Activated CD4-positive, CD25-positive, alpha-beta regulatory T cell (primary cell): ENCODE measurements at places on chromosomes 5 and 9.

GRCh38 chr5:173028811-173029327 is 27.3 kb upstream of the CREBRF start:
- no peak for DNase-seq

GRCh38 chr5:79318935-79319614 is 83.1 kb downstream of the JMY start:
- no peak for DNase-seq

- DNase-seq: no peak
These were observed 25.3 kb upstream of the LTC4S start for GRCh38 chr5:179768326-179769085.

GRCh38 chr5:61306531-61307131 is 25.4 kb upstream of the ZSWIM6 start:
- no peak for DNase-seq

DNA sequence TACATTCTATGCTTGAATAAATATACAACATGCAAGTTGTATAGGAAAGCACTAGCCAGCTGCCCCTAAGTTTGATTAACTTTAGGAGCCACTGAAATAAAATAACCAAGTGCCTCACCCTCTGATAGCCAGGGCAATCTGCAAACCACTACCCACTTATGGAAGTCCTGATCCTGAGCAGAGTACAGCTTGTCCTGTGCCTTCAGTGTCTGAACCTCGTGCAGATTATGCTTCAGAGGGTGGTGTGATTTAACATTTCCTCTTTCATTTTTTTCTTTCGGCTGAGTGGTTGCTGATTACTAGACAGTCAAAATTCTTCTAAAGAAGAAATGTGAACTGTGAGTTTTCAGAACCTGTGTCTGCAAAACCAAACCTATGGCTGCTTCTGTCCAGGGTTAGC is 327.7 kb downstream of the PIK3R1 start:
- no peak for DNase-seq

DNA sequence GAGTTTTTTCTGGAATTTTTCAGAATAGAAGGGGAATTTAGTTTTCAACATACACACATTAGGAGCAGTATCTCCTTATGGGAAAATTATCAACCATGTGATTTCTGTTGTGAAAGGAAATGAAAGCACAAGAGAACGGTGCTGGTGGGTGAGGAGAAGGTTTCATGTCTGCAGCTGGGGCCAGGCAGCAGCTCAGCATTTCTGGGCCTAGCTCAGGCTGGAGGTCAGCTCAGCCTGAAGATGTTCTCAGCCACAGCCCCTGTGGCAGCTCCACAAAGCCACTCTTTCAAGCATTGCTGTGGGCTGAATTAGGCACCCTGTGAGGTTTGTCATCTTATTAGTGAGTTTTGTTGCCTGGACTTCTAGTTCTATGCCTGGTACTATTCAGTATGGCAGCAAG is 90.3 kb downstream of the DIRAS2 start:
- no peak for DNase-seq

DNA sequence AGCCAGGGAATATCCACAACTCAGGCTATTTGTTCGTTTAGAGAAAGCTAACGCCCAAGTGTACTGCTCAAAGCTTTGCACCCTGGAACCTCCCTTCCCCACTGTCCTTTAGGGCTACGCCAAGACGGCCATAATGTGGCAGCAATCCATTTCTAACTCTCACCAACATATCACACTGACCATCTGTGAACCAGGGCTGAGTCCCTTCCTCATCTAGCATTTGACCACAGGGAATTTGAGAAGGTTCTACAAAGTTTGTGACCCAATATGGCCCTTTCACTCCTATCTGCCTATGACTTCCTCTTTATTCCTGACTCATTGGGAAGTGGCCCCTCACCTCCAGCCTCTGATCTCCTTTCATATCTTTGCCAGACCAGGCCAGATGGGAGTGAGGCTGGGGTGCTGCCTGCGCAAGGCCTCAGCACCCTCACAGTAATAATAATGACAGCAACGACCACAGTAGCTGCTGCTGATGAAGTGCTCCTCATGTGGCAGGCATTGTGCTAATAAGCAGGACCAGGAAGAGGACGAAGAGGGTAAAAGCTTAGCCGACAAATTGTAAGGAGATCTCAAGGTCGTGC is 9.3 kb upstream of the ARAP3 start:
- DNase-seq: no peak

DNA sequence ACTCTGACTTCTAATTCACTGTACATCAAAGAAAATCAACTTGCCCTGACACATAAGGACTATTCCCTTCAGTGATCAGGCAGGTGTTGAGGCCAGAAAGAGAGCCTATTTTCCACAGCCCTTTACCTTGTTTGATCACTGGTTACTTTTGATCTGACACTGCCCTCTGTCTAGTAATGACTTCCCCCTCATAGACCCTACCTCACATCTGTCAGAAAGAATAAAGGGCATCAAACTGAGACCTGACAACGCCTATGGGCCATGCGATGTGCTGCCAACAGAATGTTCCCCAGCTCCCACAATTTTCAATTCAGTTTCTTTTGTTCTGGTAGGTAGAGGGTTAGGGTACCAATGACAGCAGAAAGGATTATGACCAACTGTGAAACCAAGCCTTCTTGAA is 47.7 kb downstream of the FBXL17 start:
- DNase-seq: no peak

GRCh38 chr5:106443746-106444145 is 1227.0 kb downstream of the EFNA5 start:
- DNase-seq: no peak

DNA sequence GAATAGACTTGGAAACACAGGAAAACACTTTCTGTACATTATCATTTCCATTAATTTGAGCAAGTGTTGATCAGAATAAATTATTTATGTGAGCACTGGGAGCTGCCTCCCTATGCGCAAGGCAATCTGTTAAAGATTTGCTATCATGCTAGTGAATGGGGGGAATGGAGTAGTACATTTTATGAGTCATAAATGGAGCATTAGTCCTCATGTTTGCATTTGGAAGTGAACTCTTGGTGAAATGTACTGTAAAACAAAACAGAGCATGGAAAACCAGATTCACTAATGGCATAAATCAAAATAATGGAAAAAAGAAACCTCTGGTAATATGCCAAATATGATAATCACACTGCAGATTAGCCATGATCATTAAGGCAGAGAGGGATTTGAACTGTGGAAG is 40.5 kb upstream of the TMC1 start:
- no peak for DNase-seq

- no peak for DNase-seq
These were observed 286.7 kb downstream of the NFIB start for GRCh38 chr9:14027116-14027800.

- no peak for DNase-seq
These were observed 3.3 kb upstream of the BRD3 start for GRCh38 chr9:134071149-134071548.

DNA sequence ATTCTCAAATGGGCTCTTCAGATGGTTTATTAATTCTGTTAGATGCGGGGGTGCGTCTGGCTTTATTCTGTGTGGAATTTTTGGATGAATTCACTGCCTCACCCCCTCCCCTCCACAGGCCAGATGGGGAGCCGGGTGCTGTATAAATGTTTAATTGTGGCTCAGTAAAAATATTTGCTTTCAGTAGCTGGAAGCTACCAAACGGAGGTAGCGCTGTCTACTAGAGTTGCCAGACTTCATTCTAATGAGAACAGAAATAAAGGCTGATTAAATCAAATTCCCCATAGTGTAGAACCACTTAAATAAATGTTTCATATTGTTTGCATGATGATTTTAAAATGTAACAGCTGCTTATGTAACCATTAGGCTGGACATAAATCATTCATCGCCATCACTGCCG is 34.5 kb upstream of the KCNMB1 start:
- no peak for DNase-seq

DNA sequence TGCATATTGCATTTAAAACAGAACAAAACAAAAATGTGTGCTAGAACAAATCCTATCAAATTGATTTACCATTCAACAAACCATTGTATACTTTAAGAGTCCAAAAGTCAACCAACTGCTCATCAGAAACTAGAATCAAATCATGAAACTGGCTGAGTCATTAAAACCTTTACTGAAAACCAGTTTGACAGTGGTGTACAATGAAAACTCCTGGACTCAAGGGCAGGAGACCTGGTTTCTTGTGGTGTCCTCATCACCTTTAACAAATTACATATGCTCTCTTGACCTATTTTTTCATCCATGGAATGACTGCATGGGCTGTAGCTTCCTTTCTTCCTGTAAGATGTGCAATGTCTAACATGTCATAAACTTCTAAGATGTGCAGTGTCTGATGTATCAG is 315.3 kb upstream of the SLC30A5 start:
- DNase-seq: no peak

- DNase-seq: no peak
These were observed 25.0 kb upstream of the IL17B start for GRCh38 chr5:149403923-149404745.

DNA sequence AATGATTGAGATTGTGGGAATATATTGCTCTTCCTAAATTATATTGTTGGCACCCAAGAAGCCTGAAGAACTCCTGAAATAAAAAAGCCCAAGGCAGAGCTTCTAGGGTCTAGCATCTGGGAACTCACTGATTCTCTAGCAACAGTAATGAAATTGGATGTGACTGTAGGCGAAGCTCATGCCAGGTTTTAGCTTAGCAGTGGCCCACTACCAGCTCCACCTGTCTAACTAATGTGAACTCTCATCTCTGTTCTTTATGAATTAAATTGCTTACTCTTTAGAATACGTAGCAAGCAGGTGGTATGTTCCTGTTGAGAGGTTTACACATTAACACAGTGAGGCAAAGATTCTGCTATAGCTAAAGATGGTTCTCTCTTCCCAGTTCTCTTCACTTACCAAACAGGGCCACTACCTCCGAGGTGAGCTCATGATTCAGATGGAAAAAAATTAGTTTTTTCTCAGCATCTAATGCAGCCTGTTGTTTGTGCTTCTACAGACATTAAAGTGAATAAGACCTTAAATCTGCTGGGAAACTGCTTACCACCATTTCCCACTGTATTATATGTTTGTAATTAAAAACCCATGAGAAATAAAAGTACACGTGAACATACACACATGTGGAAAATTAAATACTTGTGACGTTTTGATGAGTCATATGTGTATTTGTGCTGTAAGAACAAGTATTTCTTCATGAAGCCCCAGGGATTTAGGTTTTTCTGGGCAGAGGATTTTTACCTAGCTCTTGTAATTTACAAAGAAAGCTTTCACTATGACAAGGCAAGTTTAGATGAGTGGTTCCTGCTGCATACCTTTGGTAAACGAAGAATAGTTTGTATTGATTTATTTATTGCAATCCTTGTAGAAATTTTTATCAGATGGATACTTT is 360.1 kb downstream of the KDM4C start:
- no peak for DNase-seq

GRCh38 chr9:113997610-113998009 is 80.5 kb downstream of the AMBP start:
- DNase-seq: no peak

- no peak for DNase-seq
These were observed 31.2 kb upstream of the LRRC14B start for GRCh38 chr5:160173-160510.

DNA sequence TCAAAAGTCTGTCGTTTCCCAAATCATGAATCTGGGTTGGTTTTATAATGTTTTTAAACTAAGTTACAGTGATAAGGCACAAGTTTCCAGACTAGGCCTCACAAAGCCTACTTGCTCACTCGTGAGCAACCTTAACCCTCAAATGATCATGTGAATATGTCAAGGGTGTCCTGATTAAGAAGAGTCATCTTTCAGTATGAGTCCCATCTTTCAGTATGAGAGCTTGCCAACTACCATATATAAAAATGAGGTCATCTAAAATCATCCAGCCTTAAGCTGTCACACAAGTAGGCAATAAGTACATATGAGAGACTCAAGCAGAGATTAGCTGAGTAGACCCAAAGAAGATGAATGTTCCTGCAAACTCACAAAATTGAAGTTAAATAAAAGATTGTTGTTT is 668.4 kb upstream of the FAM174A start:
- no peak for DNase-seq

DNA sequence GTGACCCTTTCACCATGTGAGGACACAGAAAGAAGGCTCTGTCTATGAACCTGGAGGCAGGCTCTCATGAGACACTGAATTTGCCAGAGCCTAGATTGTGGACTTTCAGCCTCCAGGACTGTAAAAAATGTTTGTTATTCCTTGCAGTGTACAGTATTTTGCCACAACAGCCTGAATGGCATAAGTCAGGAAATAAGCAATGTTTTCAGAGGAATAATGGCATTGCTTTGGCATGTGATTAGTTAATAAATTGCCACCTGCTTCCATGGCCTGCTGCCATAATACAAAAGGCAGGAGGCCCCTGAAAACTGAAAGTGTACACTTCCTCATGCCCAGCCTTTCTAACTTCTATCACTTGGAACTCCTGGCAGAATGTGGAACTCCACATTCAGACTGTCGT is 408.1 kb downstream of the GADD45G start:
- no peak for DNase-seq

- no peak for DNase-seq
These were observed 242.3 kb upstream of the IRX2 start for GRCh38 chr5:2993771-2994170.

DNA sequence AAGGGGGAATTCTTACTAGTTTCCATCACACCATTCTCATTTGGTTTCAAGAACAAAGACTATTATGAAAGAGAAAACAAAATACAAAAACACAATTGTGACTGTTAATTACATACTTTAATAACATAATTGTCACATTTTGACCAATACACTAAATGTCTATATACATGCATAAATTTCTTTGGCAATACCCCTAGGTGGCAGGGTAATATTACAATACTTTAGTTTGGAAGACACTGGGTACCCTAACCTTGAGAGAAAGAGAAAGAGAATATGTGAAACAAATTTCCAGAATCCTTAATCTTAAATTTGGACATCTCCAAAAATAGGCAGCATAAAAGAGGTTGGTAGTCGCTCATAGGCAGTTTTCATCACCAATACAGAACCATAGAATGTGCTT is 619.6 kb upstream of the ADAMTS16 start:
- DNase-seq: no peak

GRCh38 chr5:66423484-66423883 is 172.7 kb upstream of the MAST4 start:
- DNase-seq: no peak

- no peak for DNase-seq
These were observed 138.7 kb upstream of the ARRDC3 start for GRCh38 chr5:91521785-91522184.

DNA sequence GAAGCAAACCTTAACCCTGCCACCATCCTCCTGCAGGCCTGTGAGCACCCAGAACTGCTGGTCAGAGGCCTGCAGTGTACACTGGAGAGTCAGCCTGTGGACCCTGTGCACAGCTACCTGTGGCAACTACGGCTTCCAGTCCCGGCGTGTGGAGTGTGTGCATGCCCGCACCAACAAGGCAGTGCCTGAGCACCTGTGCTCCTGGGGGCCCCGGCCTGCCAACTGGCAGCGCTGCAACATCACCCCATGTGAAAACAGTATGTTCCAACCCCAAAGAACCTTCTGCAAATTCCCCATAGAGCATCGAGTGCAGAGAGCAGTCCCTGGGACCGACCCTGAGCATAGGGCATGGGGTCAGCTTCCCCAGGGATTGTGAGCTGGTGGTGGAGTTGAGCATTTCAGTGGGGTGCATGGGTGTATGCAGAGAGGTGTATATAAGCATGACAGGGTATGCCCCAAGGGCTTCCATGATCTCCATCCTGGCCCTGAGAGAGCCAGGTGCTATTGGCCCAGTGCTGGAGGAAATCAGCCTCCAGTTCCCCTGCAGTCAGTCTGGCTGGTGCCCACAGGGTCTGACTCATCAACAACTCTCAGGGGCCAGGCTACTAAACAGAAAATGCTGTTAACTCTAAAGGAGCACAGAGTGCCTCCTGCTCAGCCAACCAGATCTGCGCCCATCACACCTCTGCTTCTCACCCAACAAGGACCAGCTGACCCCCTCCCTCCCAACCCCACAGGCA is 126.2 kb downstream of the SAXO1 start:
- no peak for DNase-seq

GRCh38 chr9:97848215-97848479 is 4.9 kb upstream of the FOXE1 start:
- DNase-seq: no peak
